ENCODE measurements at places on chromosomes 4 and X.

DNA sequence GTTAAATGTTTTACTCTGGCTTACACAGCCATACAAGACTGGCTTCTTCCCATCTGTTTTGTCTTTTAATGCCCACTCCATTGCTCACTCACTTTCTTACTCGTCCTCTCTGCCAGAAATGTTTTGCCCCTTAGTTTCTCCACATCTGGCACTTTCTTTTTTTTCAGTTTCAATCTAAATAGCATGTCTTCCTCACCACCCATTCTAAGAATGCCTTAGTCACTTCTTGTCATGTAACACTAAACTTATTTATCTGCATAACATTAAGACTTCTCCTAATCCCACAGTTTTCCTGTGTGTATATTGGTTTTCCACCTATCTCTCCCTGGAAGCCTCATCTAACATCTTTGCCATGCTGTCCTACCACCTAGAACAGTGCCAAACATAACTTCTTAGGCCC lies 119.3 kb downstream of the ADAMTS3 start:
- no peak for DNase-seq

- DNase-seq: no peak
Measured at GRCh38 chr4:11397819-11398610, 30.7 kb downstream of the HS3ST1 start.

DNA sequence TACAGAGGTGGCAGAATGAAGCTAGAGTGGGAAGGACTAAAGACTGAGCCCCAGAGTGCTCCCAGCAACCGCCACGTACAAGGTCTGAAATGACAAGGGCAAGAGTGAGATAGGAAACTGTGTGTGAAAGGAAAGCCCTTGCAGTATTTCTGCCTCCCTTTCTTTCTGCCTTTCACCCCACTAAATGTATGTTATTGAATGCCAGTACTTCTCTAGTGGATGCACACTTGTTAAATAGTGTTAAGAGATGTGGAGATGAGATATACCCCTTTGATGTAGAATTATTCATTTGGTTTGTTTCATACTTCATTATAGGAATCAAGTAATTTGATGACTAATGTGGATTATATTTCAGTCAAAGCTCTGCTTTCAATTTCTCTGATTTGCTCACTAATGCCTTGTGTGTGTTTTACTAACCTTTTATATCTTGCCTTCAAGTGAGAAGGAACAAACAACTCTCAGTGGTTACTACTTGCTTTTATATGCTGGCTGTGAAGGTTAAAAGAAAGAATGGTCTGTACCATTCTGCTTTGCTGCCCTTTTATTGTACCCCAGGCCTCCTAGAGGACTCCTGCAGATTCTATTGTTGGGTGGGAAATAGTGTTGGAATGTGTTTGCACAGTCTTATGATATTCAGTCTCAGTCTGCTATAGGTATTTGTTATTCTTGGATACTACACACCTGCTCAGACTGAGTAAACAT lies 8.0 kb upstream of the ANXA3 start:
- DNase-seq: no peak

- DNase-seq: no peak
Measured at GRCh38 chrX:3639236-3639635, 74.2 kb downstream of the PRKX start.

DNA sequence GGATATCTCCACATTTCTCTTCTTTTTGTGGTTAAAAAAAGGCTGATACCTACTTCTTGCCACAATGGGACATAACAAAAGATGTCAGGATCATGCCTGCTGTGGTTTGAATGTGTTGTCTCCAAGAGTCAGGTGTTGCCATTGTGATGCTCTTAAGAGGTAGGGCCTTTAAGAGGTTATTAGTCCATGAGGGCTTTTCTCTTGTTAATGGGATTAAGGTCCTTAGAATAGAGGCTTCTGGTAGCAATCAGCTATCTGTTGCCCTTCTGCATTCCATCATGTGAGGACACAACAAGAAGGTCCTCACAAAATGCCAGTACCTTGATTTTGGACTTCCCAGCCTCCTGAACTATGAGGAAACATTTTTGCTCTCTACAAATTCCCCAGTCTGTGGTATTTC lies 191.4 kb downstream of the GBA3 start:
- no peak for DNase-seq

DNA sequence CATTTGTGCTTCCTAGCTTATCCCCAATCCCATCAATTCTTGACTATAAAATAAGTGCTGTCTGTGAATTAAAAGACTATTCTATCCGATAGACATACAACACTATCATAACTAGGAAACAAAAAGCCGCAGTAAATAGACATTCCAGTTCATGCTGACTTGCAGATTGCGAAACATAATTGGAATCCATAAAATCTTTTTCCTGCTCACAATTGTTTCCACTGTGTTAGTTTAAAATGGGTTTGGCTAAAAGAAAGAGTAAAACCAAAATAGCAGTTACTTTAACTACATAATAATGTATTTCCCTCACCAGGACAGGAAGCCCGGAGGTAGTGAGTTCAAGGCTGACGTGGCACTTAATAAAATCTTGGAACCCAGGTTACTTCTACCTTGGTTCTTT lies 17.2 kb downstream of the SMIM31 start:
- DNase-seq: no peak

DNA sequence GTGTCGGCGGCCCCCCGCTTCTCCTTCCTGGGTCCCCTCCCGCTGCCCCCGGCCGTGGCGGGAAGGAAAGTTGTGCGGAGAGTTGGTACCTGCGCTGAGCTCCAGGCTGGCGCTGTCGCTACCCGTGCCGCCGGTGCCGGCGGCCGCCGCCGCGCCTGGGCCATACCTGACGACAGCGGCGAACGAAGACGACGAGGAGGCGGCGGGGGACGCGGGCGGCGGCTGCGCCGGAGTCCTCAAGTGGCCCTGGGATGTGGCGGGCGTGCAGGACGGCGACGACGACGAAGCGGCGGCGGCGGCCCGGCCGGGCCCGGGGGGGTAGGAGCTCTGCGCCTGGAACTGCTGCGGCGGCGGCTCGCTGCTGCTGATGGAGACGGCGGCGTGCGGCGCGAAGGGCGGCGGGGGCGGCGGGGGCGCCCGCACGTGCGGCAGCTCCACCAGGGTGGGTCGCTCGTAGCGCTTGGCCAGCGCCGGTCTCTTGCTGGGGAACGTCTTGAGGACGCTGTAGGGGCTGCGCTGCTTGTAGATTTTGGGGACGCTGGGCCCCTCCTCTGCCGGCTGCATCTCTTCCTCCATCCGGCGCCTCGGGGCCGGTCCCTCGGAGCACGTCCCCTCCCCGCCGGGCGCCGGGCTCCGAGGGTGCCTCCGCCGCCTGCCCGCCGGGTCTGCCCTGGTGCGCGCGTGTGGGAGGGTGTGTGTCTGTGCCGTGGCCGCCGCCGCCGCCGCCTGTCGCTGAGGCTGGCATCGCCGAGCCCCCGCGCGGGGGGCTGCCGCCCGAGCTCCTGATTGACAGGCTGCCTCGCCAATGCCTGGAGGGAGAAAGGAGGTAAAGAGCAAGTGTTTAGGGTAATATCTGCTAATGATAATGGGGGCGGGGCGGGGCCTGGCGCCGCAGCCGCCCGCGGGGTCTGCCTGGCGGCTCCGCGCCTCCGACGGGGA lies 618 bp downstream of the BEND4 start:
- DNase-seq: no peak

- DNase-seq: peak; percentile 77
Measured at GRCh38 chr4:124262211-124263179, 450.0 kb downstream of the ANKRD50 start.

DNA sequence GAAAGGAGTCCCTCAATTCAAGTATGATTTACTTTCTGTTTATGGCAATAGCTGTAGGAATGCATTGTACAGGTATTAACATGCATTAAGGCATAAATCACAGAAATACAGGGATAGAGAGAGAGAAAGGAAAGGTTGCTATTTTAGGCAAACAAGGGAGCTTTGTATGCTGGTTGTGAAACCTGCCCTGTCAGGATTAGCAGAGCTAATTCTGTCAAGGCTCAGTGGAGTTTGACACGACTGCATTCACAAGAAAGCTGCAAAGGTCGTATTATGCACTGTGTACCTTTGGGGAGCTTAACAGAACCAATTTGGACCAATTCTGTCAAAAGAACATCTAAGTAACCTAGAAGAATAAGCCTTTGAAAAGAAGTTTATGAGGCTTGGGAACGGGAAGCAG lies 239.3 kb downstream of the GRIA2 start:
- no peak for DNase-seq

DNA sequence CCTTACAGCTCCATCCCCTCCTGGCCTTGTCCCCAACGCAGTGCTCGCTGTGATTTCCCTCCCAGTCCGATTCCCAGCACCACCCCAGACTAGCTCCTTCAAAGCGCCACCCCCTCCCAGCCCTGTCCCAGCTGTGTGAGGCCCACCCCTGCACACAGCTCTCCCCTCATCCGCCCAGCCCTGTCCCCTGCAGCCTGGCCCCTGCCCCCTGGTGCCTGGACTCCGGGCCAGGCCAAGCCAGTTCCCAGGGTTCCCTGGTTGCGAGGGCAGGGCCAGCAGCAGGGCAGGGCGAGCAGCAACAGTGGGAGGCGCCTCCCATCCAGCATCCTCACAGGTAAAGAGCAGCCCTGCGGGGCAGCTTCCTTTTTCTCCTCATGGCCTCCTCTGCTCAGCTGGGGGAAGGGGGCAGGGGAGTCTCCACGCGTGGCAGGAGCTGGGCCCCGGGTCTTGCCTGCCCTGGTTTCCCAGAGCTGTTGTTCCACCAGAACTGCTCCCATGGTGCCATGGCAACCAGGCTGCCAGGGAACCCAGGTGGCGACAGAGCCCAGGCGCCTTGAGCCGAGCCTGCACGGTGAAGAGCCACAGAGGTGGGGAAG lies 24.8 kb downstream of the IQSEC2 start:
- no peak for DNase-seq

- DNase-seq: no peak
Measured at GRCh38 chr4:37516057-37516775, 170.0 kb downstream of the RELL1 start.

GRCh38 chr4:127708985-127709384 lies 21.2 kb upstream of the SLC25A31 start:
- no peak for DNase-seq

DNA sequence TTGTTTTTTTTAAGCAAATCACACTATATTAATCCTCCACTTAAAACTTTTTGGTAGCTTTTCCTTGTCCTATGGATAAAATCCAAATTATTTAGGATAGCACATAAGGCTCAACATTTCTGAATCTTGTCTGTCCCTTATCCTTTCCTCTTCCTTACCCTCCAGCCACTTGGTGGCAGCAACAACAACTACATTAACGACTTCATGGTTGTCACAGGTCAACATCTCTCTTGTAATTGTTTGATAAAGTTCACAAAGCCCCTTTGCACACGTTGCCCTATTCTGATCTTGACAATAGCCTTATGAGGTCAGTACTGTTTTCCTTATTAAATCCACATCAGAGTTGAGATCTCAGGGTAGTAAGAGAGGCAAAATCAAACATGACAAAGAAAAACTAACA lies 269.0 kb upstream of the PABPC4L start:
- peak; percentile 26 for DNase-seq

DNA sequence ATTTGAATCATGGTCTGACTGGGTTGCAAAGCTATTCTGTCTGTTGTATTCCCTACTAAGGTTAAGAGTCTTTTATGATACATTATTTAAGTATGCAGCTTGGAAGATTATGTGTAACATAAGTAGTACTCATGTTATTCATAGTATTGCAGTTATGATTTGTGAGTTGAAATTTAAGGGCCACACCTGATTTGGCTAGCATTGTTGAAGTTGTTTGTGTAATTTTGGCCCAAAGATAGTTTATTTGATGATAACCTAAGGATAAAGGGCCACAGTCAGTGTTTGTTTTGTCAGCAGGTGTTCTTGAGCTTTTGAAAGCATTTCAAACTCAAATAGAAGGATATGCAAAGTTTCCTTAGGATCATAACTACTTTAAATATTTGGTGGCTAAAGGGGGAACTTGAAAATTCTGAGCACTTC lies 38.9 kb downstream of the NUDT9 start:
- DNase-seq: no peak

GRCh38 chrX:3450881-3451570 lies 104.6 kb upstream of the MXRA5 start:
- no peak for DNase-seq

DNA sequence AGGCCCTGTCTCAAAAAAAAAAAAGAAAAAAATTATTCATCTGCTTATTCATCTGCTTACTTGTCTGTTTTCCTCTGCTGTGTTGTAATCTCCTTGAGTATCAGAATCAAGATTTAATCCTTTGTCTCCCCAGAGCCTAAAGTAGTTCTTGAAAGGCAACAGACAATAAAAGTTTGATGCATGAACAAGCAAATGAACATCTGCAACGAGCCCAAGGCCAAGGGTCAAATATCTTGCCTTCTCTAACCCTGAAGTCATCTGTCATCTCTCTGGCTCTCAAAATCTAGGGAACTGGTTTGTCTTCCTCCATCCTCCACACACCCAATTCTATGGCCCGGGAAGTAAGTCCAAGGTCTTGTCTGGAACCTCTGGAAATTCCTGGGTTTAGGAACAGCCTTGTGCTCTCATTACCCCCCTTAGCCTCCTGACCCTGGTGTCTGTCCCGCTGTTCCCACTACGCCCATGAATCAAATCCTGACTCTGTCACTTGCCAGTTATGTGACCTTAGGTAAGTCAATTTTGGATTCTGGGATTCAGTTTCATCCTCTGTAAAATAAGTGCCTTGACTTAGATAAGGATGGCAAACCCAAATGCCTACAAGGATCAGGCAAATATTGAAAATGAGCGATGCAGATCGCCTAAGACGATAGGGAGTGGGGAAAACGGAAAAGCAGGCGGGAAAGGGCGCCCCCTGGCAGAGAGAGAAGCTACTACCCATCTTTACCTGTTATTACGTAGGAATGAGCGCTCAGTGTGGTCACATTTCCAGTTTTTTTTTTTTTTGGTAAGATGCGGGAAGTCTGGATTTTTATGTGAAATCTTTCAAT lies 102.7 kb upstream of the DHX15 start:
- peak; percentile 48 for DNase-seq

GRCh38 chr4:37601531-37601930 lies 84.6 kb downstream of the RELL1 start:
- DNase-seq: peak; percentile 88

- DNase-seq: no peak
Measured at GRCh38 chr4:143291314-143291713, 45.4 kb upstream of the GAB1 start.

DNA sequence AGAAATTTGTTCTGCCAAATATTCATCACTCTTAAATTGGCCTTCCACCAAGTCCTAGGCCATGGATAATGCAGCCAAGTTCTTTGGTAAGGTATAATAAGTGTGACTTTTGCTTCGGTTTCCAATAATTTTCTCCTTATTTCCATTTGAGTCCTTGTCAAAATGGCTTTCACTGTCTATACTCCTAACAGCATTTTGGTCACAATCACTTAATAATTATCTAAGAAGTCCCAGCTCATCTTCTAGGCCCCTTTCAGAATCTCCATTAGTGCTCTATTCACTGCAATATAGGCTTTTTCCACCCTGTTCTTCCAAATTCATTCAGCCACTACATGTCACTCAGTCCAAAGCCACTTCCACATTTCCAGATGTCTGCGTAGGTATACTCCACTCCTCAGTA lies 51.0 kb upstream of the SPIN4 start:
- no peak for DNase-seq

- DNase-seq: no peak
Measured at GRCh38 chr4:122665161-122665929, 44.5 kb upstream of the IL21 start.

All from NB4 (cell line).